ENCODE measurements at places on chromosomes 6 and 20.
A peak's percentile ranks its signal among the peaks of the same experiment; 100 is the strongest.

DNA sequence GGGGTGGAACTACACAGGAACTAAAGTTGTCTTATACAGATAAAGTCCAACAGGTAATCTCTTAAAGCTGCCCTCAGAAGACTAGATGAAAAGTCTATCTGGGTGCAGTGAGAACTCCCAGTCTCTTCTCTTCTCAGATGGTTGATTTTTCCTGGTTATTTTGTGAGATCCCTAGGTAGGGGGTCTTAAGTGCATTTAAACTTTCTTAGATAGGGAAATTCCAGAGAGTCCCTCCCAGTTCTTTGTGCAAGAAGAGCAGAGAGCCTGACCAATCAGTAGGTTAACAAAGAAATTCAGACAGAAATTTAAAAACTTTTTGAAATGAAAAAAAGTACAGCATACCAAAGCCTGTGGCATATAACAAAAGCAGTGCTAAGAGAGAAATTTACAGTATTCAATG lies 2.0 kb upstream of the GABRR2 start:
- no peak for DNase-seq

DNA sequence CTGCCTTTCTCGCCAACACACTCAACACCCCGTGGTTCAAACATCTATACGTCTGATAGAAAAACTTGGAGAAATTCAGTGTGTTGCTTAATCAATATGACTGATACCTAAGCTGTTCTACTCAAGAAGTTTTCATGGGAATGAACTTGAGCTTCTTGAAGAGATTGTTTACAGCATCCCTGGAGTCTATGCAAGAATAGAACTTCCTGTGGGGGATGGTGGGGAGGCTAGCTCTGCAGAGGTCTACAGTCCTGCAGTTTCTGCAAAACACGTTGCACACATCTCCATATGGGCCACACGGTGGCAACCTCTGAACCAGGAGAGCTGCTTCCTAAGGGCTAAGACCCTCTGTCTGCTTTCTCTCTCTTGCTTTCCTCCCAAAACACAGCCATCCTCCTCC lies 32.7 kb upstream of the FANCE start:
- DNase-seq, result no peak

GRCh38 chr6:21868226-21868625 lies 274.7 kb downstream of the SOX4 start:
- no peak for DNase-seq

- no peak for DNase-seq
Observed at GRCh38 chr6:71444222-71444621, 155.6 kb downstream of the OGFRL1 start.

DNA sequence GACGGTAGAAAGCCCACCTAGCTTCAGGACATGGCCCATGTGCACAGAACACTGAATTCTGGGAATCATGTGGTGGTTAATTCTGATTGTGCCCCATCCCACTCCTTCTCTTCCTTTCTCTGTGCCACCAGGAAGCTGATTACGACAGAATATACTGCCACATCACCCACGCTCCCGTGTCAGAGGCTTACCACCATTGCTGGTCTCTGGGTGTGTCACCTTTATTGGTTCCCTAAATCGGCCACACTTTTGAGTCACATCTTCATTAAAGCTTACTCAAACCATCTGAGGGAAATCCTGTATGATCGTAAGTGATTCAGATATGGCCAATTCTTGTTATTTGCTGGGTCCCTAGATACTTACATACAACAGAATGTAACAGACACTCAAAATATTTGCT lies 3.1 kb downstream of the TRMT6 start:
- DNase-seq, result no peak

DNA sequence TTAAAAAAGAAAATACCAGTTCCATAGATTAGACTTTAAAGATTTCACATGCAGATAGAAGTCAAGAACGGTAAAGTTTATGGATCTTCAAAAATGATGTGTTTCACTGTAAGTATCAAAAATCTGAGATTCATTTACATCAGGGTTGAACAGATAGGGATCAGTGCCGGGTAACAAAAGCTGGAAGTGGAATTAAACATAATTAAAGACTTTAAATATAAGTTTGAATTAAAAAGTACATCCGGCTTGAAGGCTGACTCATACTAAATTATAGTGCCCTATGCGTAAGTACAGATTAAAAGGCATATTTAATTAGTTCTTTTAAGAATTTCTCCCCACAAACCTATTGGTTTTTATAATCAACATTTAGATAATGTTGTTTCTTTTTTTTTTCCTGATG lies 312.7 kb downstream of the PRL start:
- no peak for DNase-seq

DNA sequence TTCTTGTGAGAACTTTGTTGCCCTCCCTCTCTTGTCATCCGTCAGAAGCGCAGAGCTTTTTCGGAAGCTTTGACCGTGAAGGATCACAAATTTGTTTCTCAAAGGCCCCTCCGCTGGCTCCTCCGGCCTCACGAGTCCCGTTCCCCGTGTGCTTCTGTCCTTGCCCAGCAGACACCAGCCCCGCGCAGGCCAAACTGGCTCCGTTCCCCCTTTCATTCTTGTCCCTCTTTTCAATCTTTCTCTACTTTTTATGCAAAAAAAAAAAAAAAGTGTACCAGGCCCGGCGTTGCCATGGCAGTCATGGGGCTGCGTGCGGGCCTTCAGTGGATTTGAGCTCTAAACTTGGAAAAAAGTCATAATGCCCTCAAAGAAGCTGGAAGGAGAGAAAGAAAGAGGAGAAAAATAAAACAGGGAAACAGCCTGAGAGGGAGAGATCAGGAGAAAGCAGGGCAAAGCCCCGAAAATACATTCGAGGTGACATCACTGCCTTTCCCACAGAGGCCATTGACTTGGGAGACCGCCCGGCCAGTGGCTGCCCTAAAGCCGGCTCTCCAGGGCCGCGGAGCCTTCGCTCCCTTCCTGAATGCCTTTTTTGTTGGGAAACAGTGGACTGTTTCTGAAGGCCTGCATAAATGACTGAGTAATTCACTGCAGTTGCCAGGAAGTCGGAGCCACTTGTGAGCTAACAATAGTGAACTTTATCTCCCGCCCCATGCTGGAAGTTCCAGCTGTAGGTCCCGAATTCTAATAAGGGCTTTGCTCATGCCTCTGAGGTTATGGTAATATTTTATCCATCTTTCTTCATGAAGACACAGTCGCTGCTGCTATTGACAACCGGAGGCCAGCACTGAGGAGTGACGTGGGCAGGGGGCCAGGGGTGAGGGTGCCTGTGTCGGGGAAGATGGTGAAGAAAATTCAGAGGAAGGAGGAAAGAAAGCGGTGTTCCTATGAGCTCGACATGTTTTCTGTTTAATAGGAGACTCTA lies 670.9 kb downstream of the QKI start:
- DNase-seq, result no peak

GRCh38 chr20:49700411-49701185 lies 13.1 kb downstream of the B4GALT5 start:
- no peak for DNase-seq

GRCh38 chr6:166908811-166909210 lies 47.5 kb downstream of the RNASET2 start:
- DNase-seq, result no peak

- DNase-seq, result no peak
Observed at GRCh38 chr20:10927936-10928840, 254.4 kb upstream of the JAG1 start.

GRCh38 chr6:3391902-3392458 lies 64.9 kb downstream of the SLC22A23 start:
- DNase-seq, result no peak

DNA sequence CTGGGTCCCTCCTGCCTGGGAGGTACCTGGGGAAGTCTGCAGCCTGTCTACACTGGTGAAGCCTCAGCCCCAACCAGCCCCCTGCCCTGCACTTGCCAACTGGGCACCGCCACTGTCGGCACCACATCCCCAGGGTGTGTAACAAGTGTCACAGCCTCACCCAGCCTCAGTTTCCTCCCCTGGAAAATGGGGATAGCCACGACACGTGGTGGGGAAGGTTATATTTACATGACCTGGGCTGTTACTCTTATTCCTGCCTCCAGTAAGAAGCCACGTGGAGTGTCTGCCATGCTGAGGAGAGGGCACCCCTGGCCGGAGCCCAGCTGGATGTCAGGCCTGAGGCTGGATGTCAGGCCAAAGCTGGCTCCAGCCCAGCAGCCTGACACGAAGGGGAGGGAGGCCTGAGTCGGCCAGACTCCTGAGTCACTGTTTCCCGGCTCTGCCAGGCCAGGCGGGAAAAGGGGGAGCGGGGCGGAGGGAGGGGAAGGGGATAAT lies 44.9 kb downstream of the SNAI1 start:
- no peak for DNase-seq

GRCh38 chr20:38722683-38723016 lies 1.6 kb upstream of the SLC32A1 start:
- no peak for DNase-seq

- DNase-seq, result no peak
Observed at GRCh38 chr6:11080296-11080695, 13.3 kb upstream of the SMIM13 start.

DNA sequence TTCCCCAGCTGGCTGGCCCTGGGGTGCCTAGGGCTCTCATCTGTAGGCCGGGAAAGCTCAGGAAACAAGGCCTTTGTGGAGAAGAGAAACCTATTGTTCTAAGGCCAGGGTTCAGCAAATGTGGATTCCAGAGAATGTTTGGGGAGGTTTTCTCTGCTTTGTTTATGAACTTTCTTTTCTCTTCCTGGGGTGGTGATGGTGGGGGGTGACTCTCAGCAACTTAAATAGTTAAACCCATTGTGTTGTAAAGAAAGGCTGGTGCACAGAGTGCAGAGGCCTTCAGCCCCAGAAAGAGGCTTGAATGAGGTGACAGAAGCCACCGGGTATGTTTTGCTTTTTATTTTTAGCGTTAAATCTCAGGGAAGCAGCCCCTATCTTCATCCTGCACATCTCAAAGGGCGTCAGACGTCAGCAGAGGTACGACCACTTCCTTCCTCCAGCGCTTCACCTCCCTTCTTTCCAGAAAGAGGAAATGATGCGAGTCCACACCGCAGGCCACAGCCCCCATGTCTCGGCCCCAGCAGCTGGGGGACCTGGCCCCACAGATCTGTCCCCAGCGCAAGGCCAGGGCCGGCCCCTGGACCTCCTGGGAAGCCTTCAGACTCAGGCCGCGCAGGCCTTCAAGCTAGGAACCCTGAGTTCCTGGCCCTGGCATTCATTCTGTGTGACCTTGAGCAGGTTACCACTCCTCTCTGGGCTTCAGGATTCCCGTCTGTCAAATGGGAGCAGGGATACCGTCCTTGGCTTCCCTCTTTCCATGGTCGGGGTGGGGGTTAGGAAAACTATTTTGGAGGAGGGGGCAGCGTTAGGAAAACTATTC lies 605 bp upstream of the PPP1R16B start:
- DNase-seq, result peak; percentile 41

DNA sequence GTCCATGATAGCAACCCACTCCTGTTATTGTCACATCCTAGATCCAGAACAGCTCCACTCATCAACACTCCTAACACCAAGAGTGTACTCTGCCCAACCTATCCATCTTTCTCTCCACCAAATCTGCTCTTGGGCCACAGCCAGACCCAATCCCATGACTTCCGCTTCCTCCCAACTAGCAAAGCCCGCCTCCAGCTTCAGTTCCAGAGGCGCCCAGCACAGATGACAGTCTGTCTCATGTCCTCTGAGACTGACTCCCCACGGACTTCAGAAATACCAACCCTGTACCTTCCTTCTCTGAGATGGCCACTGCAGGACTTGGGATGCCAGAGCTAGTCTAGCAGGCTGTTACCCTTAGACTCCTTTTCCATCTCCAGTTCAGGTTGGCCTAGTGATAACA lies 48.6 kb downstream of the DTNBP1 start:
- no peak for DNase-seq

GRCh38 chr20:53970232-53970631 lies 100.2 kb downstream of the BCAS1 start:
- DNase-seq, result no peak

GRCh38 chr20:29873946-29874345 lies 1383.5 kb upstream of the DEFB115 start:
- no peak for DNase-seq

- peak; percentile 43 for DNase-seq
Observed at GRCh38 chr20:38805502-38805957, at the start of gene PPP1R16B. PPP1R16B (plus strand) TSS chr20:38805697; CDS start chr20:38835926, 30,229 bp downstream.

GRCh38 chr20:20344476-20344875 lies 23.4 kb upstream of the INSM1 start:
- no peak for DNase-seq

- DNase-seq, result no peak
Observed at GRCh38 chr6:117555882-117556498, 46.3 kb downstream of the GOPC start.

DNA sequence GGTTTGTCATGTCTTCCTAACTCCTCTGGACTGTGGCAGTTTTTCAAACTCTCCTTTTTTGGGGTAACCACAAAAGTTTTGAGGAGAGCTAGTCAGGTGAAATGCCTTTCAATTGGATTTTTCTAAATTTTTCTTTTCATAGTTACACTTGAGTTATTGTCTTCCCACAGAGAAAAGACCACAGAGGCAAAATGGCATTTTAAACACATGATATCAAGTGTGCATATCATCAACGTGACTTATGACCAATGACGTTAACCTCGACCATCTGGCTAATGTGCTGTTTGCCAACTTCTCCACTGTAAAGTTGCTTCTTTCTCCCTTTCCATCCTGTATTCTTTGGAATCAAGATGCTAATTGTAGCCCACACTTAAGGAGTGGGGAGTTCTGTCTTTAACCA lies 41.3 kb upstream of the SNAP25 start:
- no peak for DNase-seq

DNA sequence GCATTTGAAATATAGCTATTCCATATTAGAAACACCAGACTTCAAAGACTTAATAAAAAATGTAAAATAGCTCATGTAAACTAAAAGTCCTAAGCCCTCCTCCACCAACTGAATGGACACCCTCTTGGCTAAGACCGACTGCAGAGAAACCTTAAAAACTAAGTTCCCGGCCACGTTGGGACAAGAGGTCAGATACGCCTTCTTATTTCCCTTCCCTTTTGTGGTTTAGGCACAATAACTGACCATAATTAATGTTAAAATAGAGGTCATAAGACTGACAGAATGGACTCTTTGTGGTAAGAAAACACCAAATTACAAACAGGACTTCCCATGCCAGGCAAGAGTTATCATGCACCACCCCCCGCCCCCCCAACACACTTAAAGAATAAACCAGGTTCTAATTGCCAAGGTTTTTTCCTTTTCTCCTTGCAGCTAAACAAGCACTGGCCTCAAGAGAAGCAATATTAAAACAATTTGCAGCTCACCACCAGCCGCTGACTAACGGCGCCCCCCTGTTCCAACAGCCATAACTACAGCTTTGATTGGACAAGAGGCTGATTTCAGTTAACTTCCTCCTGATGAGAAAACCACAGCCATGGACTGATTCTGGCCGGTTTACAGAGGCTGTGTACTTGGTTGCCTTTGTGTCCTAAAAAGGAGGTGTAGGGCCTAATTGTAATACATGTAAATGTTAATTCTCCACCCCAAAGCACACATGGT lies 10.7 kb upstream of the LAMP5 start:
- no peak for DNase-seq

- no peak for DNase-seq
Observed at GRCh38 chr6:44264154-44265006, 971 bp downstream of the NFKBIE start.

- no peak for DNase-seq
Observed at GRCh38 chr6:147023581-147023980, 180.6 kb upstream of the STXBP5 start.

- DNase-seq, result no peak
Observed at GRCh38 chr6:98433325-98434056, 400.9 kb upstream of the POU3F2 start.

- no peak for DNase-seq
Observed at GRCh38 chr20:59033093-59033492, 958 bp upstream of the ATP5F1E start.

- no peak for DNase-seq
Observed at GRCh38 chr20:63134201-63134612, 81.7 kb downstream of the YTHDF1 start.

- peak; percentile 27 for DNase-seq
Observed at GRCh38 chr6:131519670-131520436, 53.2 kb upstream of the ARG1 start.
